ENCODE measurements at places on chromosomes 1 and 21. TPM values are rescaled to one million over a fixed set of nuclear protein-coding genes. Genes with fewer than 3 reads are reported as not detected.

The LYPD8 gene
- not detected for total RNA-seq

DNA sequence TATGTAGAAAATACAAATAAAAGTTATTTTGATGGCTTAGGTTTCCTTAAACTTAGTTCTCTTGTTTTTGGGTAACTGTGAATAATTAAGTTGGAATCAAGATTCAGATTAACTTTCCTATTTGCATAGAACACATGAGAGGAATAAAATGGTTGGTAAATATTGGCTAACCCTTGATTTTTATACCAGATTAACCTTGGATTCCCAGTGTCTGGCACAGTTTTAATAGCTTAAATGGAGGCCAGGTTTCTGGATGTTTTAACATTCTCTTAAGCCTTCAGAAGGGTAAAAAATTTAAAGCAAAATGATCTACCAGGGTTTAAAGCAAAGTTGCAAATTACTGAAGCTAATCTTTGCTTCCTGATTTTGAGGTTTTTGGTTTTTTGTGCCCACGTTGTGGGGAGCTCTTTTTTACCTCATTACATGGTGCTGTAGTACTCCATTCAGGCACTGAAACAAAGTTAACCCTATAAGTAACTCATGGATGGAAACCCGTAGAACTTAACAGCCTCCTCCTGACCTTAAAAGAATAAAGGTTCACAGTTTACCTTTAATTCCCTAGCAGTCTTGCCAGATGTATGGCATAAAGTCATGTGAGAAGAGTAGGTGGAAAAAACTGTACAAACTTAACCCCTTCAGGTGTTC lies 8.4 kb upstream of the SPATA1 start:
- no peak for DNase-seq

DNA sequence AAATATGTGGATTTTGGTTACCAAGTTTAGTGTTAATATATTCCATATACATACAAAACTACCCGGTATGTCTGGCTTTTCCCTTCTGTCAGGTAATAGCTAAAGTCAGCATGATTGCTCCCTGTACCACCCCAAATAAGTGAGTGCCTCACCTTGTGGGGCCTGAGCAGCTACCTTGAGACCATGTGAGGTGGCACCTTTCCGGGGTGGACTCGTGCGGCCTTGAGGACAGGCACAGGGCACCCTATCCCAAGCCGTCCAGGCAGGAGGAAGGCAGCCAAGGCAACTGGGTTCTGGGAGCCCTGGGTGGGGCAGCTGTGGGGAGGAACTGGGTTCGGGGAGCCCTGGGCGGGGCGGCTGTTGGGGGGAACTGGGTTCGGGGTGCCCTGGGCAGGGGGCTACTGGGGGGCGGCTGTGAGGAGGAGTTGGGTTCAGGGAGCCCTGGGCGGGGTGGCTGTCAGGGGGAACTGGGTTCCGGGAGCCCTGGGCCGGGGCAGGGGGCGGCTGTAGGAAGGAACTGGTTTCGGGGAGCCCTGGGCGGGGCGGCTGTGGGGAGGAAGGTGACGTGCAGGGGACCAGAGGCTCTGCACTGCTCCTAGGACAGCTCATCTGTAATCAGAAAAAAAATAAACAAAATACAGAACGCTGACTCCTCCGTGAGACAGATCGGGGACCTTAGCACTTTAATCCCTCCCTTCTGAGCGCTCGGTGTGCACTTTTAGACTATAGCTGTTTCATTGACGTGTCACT lies 63.3 kb downstream of the POFUT2 start:
- DNase-seq, result no peak

DNA sequence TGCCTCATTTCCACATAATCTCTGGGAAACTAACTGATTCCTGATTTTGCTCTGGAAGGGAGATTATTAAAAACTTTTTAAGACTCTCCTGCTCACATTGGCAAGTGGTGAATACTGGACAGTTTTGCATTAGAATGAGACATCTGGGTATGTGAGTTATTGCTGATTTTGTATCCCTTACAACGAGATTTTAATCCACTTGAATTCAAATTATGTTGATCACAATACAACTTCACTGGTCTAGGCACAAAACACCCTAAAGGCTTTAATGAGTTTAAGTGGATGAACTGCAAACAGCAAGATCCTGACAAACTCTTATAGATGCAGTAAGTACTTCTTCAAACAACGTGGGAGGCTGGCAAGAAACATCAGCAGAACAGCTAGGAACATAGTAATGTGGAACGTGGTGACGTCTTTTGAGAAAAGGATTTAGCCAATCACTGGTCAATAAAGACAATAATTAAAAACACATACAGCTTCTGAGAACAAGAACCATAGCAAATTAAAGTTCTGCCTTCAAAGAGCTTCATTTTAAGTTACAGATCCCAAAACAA lies 10.2 kb upstream of the LYPLAL1 start:
- DNase-seq, result no peak

DNA sequence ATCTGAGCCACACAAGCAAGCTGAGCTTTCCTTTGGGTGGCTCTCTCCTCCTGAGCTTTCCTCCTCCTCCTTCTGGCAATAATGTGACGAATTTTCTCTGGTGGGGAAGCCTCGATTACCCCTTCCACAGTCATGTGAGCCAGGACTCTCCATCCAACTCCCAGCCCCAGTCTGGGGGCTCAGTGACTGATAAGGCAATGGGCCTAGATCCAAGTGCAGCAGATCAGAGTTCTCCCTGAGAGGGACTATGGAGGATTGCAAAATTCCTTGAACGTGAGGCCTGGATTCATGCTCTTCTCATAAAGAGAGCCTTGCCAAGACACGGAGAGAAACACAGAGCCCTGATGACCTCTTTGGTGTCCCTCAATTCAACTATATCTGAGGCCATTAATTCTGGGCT lies 31.3 kb upstream of the TRIM67 start:
- DNase-seq, result no peak

GRCh38 chr1:54378157-54378873 lies 27.9 kb downstream of the SSBP3 start:
- no peak for DNase-seq

DNA sequence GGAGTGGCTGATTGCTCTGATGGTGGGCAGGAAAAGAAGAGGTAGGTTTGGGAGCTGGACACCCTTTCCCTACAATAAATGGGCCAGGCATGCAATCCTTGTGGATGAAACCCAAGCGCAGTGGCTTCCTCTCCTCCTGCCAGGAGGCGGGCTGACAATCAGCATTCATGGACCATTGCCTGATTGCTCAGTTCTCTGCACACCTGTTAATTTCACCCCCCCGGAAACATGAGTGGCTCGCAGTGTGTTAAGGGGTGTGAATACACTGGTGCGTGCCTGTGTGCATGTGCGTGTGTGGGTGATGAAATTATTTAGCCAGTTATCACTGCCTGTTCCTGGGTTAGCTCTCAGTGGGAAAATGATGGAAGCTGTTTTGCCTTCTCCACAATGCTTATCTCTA lies 310.7 kb downstream of the PCP4 start:
- no peak for DNase-seq

The TMEM125 gene
- 41.1 TPM for total RNA-seq

DNA sequence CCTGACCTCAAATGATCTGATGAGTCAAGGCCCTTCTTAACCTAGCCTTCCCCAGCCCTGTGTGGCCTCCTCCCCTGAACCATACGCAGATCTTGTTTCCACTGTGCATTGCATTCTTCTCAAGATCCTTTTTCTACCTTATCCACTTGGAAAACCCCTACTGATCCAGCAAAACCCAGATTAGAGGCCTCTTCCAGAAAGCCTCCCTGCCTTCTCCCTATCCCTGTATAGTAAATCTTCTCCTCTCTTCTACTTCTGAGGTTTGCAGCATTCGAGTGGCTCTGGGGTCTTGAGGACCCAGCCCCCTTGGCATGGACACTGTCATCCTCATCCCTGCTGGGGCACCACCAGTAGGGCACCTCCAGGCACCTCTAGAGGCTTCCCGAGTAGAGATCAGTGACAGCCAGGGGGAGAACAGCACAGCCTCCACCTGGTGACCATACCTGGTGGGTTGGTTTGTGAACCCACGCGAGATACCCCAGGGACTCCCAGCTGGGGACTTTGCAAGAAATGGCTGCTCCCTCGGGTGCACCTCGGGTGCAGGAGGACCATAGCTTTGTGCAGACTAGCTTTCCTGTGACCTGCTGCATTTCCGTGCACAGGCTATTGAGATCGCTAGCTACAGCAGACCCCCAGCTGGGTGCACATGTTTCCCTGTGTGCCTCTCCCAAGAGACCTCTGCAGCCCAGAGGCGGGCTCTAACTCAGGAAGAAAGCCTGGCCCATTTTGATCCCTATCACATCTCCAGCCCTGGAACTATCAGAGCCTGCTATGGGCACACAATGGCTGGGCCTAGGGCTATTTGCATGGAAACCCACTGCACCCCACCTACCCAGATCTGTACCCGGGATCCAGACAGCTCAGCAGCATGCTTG lies 34.2 kb downstream of the MATN1 start:
- DNase-seq, result no peak

The AIRE gene
- total RNA-seq, result not detected
